ENCODE measurements at places on chromosomes 5 and 9.

GRCh38 chr5:154712518-154713437, 42.4 kb upstream of the LARP1 start:
- no peak for DNase-seq

DNA sequence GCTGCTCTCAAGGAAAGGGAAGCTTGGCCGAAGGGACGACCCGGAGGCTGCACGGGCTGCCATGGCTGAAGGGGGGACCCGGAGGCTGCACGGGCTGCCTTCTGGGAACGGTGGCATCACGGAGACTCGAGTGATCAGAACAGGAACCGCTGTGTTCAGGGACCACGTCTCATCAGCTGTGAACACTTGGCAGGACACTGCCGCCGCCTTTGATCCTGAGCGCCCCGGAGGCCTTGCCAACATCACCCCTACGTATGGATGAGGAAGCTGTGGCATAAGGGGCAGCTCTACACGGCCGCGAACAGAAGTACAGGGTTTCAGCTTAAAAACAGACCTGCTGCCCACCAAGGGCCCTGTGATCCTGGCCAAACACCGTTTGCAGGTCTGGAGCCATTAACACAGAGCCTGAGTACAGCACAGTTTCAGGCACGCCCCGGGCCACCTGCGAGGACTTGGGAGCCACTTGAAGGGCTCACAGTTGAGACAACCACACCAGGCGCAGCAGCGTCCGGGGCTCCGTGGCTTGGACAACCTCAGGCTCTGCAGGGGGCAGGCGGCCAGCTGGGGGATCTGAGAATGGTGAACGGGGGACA, 23.9 kb upstream of the TERT start:
- no peak for DNase-seq

GRCh38 chr9:126564716-126565115, 49.0 kb upstream of the LMX1B start:
- DNase-seq = no peak

DNA sequence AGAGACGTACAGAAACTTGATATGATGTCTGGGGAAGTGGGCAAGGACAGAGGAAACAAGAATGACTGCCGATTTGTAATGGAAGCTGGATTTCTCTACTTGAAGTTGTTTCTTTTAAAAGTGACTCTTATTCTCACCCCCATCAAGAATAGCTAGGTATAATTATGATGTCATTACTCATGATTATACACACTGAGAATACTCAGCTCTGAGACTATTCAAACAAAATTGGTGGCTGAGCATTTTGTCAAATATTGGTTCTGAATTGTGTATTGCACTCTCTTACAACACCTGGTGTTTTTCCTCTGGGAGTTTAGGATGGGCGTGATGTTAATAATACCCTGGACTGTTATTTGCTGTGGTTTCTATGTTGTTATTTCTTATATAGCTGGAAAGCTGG, 46.3 kb downstream of the MAST4 start:
- DNase-seq = no peak

DNA sequence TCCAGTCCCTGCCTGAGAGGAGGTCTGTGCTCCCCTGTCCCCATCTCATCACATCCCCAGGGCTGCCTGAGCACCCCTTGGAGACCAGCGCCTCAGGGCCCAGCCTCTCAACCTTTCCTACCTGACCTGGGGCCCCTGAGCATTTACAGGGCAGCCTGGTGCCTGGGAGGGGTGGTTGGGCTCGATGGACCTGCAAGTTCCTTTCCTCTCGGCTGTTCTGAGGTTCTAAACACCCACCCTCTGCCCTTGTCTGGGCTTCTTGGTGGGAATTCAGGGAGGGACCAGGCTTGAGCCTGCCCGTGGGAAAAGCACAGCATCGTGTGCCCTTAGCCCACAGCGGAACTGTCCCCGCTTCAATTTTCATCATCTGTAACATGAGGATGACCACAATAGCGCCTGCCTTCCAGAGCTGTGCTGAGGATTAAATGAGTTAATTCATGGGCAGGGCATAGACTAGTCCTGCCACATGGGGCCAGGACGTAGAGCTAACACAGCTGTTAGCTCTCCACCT, 91.0 kb upstream of the SH3PXD2B start:
- no peak for DNase-seq

DNA sequence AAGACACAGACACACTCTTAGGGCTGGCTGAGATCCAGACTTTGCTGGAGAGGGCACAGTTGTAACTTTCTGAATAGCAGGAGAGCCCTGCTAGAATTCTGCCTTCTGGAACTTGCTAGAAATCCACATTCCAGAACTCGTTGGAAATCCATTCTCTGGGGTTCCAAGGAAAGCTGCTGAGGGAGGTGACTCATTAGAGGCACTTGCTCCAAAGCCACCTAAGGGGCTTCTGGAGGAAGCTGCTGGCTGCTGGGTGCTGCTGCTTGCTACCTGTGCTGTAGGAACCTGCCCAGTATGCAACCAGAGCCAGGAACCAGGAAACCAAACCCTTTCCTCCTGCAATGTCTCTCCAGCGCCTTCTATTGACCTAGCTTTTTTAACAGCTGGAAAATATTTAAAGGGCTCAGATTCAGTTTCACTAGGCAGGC, 4.1 kb upstream of the TLE4 start:
- no peak for DNase-seq

- no peak for DNase-seq
Measured at GRCh38 chr9:93186215-93186945, 2.4 kb downstream of the WNK2 start.

- no peak for DNase-seq
Measured at GRCh38 chr9:137382444-137383080, 40.4 kb downstream of the EXD3 start.

DNA sequence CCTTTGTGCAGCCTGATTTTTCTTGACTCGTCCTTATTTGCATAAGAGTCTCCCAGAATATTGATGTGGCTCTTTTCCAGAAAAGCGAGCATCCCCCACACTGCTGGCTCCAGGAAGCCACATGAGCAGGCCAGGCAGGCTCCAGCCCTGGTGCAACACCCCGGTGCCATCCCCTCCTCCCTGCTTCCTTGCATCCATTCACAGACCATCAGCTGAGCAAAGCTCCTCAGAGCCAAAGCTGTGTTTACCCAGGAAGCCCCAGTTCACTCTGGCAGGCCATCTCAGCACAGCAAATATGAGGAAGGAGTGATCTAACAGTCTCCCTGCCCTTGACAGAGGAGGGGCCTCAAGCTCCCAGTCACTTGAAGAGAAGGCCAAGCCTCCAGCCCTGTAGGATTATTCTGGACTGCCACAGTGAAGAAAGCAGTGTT, 34.4 kb downstream of the INSYN2B start:
- no peak for DNase-seq

GRCh38 chr5:74761241-74761640, 5.7 kb downstream of the GFM2 start:
- DNase-seq = no peak

- DNase-seq = no peak
Measured at GRCh38 chr5:156174225-156174624, 152.7 kb upstream of the SGCD start.

DNA sequence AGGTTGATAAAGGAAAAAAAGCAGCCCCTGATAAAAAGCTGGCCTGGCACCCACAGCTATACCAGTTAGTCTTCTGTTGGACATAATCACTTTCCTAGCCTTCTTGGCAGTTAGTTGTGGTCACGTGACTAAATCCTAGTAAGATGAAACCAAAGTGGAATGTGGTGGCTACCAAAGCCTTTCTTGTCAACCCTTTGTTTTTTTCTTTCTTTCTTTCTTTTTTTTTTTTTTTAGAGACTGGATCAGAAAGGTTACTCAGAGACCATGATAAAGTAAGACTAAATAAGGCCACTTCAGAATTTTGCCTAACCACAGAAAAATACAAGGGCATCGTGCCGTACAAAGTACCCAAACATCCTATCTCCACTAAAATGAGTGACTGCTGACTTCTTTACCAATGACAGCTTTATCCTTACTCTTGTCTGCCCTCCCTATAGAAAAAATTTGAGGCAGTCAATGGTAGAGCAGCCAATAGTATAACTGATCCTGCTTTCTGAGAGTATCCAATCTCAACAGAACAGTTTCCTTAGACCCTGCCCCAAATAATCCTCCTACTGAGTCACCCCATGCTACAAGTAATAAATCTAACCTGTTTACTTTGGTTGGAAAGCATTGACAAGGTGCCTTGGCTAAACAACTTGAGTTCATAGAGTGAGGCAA, 14.2 kb upstream of the KIF27 start:
- DNase-seq = no peak

- DNase-seq = no peak
Measured at GRCh38 chr9:134283692-134284265, 42.5 kb upstream of the RXRA start.

- no peak for DNase-seq
Measured at GRCh38 chr9:70406434-70406862, 8.0 kb downstream of the KLF9 start.

GRCh38 chr5:6188976-6189375, 189.4 kb downstream of the MED10 start:
- DNase-seq = no peak

DNA sequence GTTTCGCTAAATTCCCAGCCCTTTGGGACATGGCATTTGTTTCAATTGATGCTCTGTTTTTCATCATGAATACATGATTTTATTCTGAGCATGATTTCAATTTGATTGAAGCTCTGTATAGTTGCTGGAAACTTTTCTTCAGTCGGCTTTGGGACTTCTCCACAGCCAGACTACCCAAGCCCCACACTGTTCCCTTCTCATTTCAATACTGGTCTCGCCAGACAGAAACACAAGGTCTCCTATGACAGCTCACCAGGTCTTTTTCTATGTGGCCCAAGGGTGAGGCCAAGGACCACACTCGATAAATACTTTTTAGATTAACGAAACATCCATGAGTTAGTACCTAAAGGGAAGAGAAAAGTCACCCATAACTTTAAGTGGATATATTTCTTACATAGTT, 132.2 kb downstream of the ARL15 start:
- no peak for DNase-seq

DNA sequence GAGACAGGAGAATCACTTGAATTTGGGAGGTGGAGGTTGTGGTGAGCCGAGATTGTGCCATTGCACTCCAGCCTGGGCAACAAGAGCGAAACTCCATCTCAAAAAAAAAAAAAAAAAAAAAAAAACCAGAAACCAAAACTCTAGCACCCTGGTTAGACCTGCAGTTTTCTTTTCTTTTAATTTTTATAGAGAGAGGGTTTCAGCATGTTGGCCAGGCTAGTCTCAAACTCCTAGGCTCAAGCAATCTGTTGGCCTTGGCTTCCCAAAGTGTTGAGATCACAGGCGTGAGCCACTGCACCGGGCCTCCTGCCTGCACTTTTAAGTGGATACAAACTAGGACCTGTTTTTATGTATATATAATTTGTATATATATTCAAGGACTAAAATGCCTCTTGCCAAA, 12.9 kb upstream of the MTMR12 start:
- no peak for DNase-seq

DNA sequence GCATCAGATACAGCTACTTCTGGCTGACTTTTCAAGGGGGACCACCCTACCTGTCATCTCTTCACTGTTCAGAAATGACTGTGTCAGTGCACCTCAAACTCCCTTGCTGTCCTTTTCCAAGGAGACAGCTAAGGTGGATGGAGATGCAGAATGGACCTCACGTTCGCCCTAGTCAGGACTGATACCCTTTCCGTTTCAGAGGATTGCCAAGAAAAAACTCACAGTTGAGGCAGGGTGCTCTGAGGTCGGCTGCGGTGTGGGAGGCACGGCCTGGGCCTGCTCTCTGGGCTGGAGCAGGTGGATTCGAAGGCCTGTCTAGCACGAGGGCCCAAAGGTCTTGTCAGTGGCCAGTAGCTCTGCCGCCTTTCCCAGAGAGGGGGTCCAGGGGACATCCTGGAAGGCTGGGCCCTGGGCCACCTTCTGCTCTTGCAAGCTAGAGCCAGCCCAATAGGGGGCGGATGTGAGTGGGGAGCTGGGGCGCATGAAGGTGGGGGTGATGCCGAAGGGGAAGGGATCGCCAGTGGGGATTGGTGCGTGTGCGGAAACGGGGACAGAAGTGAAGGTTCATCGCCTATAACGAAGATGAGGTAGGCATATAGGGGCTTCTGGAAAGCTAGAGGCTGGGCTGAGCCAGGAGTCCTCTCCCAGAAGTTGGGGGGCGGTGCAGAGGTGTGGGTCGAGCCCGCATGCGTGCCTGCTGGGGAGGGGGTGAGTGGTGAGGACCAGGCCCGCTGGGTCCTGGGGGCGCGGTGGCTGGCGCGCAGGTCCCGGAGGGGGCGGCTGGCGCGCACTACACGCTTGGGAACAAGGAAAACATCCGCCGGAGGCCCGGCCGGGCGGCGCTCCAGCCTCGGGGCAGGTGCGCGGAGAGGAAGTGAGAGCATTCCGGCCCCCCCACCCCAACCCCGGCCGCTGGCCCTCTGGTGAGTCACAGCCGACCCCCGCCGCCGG, 2.5 kb upstream of the MSMP start:
- no peak for DNase-seq

- DNase-seq = no peak
Measured at GRCh38 chr5:72293495-72294055, 26.5 kb downstream of the MRPS27 start.

- peak; percentile 5 for DNase-seq
Measured at GRCh38 chr9:25964239-25964638, 286.0 kb upstream of the TUSC1 start.

DNA sequence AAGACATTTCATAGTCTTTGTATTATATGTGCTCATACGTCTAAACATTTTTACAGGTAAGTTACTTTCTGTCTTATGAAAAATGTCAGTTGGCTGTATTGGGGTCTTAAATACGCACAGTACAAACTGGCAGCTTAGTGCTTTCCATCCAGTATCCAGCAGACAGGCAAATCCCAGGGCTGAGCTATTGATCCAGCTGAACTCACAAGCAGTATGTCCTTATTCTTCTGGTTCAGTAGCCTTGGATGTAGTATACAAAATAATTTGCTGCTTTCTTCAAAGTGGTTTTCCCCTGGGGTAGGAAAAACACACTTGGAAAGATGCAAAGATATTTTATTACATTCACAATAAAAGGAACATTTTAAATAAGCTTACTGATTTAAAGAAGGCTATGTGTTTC, 617.2 kb downstream of the NR2F1-AS1 start:
- DNase-seq = no peak

GRCh38 chr5:157862183-157862851, 3.4 kb upstream of the CLINT1 start:
- DNase-seq = no peak

GRCh38 chr9:33414268-33414667, 11.9 kb upstream of the AQP7 start:
- DNase-seq = no peak

DNA sequence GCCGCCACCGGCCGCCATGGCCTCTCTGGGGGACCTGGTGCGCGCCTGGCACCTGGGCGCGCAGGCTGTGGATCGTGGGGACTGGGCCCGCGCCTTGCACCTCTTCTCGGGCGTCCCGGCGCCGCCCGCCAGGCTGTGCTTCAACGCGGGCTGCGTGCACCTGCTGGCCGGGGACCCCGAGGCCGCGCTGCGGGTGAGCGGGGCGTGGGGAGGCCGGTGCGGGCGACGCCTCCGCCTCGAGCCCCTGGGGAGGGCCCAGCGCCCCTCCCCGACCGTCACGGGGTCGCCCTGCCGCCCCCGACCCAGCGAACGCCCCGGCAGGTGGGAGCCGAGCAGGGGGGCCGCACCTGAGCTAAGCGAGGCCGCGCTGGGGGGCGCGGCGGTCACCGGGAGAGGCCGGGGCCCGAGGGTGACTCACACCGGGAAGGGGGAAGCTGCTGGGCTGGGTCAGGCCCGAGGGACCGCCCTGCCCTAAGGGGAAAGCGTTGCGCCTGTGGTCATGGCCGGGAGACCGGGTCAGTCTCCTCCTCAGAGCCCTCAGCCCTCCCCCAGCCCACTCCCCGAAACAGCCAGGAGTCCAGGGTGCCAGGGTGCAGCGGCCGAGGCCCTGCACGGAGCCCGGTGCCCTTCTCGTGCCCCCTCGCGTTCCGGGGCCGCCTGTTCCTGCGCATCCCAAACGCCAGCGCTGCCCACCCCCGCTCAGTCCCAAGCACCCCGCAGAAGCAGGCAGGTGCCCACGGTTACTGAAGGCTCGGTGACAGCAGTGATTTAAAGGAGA, 510 bp downstream of the NOXA1 start:
- no peak for DNase-seq

Measured in GM18507 (cell line).